ENCODE measurements at places on chromosomes 1 and 21.

- no peak for DNase-seq
Measured at GRCh38 chr1:234598974-234599616, 10.9 kb downstream of the IRF2BP2 start.

- peak; percentile 49 for DNase-seq
Measured at GRCh38 chr1:71521655-71522264, 440.9 kb upstream of the ZRANB2 start.

GRCh38 chr1:4916610-4917009 lies 262.2 kb downstream of the AJAP1 start:
- DNase-seq: no peak

- DNase-seq: peak; percentile 51
Measured at GRCh38 chr21:17903029-17903806, 84.1 kb upstream of the C21orf91 start.

GRCh38 chr1:109796484-109797302 lies 33.0 kb upstream of the EPS8L3 start:
- peak; percentile 25 for DNase-seq

DNA sequence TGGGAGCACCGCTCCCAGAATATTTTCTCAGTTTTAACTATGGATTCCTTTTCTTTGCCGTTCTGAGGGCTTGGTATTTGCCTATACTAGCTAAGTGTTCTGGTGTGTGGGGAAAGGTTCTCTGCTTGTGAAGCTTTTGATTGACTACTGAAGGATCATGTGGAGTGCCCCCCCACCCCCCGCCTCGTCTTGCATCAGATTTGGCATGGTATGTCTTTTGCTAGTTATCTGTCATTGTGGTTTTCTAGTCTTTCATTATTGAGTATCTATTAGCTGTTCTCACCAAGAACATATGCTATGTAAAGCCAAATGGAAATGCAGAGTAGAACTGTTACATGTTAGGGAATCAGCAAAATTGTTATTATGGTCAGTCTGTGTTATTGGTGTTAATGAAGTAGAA lies 58.3 kb downstream of the MACF1 start:
- no peak for DNase-seq

DNA sequence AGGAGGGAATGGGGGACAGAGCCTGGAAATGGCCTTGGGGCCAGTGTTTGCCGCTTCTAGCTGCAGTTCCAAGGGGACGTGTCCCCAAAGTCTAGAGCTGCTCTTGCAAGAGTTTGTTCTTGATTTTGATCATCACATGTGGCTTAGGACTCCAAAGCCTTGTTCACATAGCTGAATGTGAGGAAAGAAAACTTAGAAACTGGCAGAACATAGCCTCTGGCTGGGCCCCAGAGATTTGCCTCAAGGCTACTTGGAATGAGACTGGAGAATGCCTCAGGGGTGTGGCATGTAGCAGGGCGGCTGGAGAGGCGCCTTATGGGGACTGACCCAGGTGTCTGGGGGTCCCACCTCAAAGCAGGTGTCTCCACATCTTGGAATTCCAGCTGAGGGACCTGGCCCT lies 2.3 kb downstream of the PDXK start:
- no peak for DNase-seq

DNA sequence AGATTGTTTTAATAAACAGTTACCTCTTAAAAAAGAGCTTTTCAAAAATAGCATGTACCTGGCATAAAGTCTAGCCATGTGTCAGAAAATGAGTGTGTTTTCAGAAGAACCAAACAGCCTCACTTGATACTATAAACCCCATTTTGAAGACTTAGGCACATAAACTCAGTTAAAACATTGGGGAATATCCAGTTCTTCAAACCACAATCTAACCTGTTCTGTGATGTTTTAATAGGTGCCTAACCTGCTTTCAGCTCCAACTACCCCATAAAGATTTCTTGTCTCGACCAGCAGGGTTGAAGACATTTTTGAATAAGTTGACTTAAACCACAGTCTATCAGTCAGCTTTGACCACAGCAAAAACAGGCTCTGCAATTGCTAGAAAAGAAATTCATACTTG lies 41.3 kb downstream of the NRDC start:
- no peak for DNase-seq

DNA sequence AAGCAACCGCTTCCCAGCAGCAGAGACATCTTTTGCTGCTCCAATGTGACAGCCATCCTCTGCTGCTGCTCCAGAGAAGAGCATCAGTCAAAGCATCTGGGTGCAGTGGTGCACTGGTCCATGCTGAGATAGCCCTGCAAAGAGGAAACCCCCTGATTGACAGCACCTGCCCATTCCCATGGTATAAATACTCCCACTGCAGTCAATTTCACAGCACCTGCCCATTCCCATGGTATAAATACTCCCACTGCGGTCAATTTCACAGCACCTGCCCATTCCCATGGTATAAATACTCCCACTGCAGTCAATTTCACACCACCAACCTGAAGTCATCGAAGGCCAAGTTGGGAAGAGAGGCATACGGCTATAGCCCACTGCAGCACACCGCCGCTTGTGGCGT lies 25.5 kb downstream of the FBXO2 start:
- DNase-seq: no peak

DNA sequence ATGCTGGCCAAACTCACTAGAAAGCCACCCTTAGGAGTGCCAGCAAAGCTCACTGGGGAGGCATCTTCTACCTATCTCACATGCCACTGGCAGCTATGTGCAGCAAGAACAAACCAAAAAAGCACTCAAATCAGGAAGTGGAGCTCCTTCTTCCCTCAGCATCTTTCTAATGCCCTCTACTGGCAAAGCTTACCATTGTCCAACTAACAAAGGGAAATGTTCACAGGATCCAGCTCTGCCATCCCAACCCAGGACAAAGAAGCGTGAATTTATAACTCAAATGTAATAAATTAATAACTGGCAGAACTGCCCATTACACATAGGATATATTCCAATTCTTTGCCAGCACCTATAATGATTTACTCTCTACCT lies 38.9 kb downstream of the LEPR start:
- peak; percentile 48 for DNase-seq

- DNase-seq: peak; percentile 18
Measured at GRCh38 chr1:78619803-78620579, at the start of gene IFI44L. TSS of gene IFI44L (plus strand) at chr1:78620448. CDS start at chr1:78627916, 7,468 bp downstream.

DNA sequence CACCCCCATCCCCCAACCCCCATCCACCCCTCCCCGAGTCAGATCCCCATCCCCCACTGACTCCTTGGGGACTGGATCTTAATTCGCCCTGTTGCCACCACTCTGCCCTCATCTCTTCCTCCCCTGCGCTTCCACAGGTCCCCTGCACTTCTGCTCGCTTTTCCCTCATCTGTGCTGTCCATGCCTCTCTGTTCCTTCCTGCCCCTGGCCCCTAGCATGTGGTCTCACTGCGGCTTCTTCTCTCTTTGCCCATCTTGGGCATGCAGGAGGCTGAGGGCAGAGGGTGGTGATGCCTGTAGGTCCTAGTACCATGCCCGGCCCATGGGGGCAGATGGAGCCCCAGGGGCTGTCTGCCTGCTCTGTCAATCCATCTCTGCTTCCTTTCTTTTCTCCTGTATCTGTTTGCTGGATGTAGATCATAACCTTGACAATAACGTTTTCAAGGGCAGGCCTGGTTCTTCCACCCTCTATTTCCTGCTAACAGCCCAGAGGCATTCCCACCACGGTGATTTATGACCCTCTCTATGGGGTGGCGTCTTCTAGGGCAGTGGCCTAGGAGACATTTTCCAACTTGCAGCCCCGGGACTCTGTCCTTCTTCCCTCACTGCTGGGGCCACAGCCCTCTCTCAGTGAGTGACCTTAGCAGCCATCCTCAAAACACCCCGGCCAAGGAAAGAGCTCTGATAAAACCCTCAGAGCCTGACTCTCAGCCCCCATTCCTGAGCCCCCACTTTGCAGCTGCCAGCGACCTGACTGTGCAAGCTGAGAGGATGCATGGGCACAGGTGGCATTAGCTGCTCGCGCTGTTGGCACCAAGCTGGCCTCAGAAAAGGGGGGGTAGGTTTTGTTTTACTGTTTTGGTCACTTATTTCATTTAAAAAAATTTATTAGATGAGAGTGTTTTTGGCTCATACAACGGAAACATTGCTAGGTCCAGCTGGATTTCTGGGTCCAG lies 33.9 kb downstream of the TMEM51 start:
- DNase-seq: no peak

DNA sequence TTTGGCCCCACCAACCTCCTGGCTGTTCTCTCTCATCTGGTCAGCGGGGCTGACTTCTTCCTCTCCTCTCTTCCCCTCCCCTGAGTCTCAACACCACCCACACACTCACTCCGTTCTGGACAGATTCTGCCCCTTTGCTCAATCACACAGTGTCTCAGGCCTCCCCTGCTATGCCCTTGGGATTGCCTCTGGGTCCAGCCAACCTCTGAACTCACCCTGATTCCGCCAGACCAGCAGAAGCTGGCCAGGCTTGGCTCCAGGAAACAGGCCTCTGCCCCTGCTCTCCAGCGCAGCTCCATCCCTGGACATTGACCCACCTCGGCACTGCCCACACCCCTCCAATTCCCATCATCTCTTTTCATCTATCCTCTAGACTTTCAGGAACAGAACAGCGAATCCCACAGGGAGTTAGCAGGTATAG lies 22.1 kb downstream of the AHDC1 start:
- no peak for DNase-seq

DNA sequence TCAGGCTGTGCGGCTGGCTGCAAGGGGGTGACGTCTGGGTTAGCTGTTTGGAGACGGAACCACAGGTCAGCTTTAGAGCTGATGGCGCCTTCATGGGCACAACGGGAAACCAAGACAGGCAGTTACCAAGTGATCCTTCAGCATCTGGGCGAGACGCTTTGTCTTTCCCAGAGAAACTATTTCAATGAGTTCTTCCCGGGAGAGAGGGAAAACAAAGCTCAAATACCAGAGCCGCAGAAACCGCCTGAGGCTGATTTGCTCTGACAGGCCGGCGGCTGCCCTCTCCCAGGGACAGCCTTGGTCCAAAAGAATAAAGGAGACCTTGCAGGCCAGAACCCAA lies 76.5 kb downstream of the CD58 start:
- no peak for DNase-seq

DNA sequence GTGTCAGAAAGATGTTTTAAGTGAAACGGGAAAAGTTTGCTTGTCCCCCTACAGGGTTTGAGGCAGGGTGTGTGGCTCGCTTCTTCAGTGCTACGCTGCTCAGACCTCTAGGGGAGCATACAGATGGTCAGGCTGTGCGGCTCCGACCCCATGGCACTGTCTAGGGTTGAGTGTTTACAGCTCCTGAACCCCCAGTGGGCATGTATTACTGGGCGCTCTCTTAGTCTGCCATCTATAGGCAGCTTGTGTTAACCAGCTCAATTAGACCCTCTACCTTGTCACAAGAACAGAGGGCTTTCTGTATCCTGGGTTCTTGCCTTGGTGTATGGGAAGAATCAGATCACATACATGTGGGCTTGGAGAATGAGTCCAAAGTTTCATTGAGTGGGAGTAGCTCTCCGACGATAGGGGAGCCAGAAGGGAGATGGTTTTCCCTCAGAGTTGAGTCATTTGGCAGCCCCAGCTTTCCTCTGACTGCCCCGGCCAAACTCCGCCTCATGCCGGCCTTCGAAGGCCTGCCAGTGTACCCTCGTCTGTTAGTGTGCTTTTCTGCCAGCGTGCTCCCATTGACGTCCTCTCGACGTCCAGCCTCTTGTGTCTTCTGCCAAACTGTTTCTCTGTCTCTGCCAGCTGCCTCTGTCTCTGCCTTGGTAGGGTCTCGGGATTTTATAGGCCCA lies 38.6 kb upstream of the ADGRL4 start:
- no peak for DNase-seq

DNA sequence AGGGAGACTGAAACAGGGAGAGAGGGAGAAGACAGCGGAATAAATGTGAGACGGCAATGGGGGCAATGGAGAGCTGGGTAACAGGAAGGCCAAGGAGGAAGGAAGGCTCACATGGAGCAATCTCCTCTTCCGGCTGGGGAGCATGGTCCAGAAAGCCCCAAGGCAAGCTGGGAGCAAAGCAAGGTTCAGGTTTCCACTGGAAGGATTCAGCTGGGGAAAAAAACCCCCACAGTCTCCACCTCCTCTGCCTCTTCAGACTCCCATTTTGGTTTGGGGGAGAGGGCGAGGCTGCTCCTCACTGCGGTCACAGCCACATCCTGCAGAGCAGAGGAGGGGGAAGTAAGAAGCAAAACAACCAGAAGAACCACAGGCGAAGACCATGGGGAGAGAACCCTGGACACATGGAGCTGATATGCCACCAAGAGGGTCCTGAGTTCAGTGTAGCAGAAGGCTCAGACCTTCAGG lies 650 bp downstream of the TNFAIP8L2 start:
- no peak for DNase-seq

GRCh38 chr21:34999397-34999941 lies 49.6 kb downstream of the RUNX1 start:
- no peak for DNase-seq

DNA sequence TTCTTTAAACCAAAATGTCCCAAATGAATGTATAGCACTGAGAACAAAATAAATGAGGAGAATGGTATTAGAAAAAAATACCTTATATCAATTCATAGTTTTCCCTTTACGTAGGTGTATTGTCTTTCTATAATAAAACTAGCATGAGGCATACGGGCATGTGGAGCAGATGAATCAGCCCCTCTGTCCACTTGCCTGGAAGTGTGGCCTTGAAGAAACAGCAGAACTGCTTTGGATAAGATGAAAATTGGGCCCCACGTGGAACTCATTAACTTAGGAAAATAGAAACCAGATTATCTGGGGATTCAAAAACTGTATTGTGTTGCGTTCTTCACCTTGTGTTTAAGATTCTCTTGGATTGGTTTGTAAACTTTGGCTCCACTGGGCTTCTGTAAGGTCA lies 356.8 kb upstream of the B3GALT2 start:
- no peak for DNase-seq

GRCh38 chr1:183832459-183832858 lies 27.5 kb downstream of the RGL1 start:
- DNase-seq: no peak

Measured in AG08395 (cell line).